Cardiac muscle cell (in vitro differentiated cells and primary cell): ENCODE measurements at places on chromosomes 1 and 21.
A peak's percentile ranks its signal among the peaks of the same experiment; 100 is the strongest.

- no peak for DNase-seq
These were observed 18.0 kb upstream of the LCE2D start for GRCh38 chr1:152645146-152645545.

DNA sequence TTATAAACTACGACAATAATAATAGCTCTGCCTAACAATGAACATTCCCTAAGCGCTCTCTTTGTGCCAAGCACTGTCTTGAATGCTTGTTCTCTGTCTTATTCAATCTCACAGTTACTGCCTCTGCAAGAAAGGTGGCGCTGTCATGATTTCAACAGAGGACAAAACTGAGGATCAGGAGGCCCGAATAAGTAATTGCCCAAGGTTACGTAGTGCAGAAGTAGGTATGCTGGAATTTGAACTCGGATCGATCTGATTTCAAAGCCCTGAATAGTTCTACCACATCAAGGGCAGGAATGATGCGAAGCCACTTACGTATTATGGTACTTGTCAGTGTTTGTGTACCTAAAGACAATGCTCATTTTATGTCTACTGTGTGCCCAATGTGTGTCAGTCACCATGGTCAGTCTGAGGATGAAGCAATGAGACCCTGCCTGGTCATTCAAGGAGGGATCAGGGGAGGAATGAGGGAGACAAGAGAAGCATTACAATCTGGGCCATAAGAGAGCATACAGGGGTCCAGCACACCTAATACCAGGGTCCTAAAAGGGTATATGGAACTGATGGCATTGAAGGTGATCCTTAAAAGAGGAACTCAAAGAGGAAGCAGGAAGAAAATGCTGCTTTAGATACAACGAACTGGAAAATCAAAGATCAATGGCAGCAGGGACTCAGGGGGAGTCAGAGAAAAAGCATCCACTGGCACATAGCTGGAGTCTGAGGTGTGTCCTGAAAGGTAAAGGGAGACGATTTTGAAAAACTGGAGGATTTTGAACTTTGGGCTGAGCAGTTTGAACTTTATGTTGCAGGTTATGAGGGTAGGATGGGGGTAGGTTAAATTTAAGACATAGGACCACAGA lies 389.2 kb downstream of the PLPP3 start:
- no peak for DNase-seq

GRCh38 chr1:34792868-34793727 lies at the start of gene GJA4:
Gene GJA4, plus strand, starts transcription at chr1:34792999. Its CDS starts 1,215 bp downstream, at chr1:34794214.
- no peak for DNase-seq

- no peak for DNase-seq
These were observed 12.9 kb downstream of the KIAA1614 start for GRCh38 chr1:180925471-180926051.

DNA sequence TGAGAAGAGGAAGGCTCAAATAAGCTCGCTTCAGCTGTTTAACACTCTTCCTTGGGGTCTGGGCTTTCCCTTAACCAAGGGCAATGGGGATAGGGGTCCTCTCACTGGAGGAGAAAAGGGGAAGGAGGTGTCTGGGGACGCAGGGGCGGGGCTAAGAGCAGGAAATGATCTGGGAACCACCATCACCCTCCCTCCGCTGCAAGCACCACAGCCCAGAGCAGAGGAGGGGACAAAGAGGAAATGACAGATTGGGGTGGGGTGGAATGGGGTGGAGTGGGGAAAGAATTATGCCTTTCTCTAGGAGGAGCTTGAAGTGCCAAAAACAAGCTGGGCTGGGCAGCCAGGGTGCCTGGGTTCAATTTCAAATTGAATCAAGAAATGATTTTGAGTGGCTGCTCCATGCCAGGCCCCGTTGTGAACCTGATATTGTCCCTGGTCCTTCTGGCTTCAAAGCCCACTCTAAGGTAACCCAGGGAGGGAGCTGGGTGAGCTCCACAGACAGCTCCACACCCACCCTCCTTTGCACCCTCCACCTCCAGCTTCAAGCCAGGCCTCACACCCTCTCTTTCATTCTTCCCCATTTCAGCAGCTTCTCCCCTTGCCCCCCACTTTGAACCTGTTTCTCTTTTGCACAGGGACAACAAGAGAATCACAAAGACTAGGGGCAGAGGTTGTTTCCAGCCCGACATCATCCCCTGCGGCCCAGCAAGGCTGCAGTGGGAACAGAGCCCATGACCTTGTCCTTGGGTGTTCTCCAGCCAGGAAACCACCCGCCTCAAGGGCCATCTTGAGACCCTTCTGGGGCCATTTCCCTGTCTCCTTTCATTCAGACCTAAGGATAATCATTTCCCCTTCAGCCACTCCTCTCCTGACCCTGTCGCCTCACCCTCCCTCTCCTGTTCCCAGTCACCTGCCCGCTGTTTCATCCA lies 1.1 kb downstream of the ARHGAP30 start:
- no peak for DNase-seq

DNA sequence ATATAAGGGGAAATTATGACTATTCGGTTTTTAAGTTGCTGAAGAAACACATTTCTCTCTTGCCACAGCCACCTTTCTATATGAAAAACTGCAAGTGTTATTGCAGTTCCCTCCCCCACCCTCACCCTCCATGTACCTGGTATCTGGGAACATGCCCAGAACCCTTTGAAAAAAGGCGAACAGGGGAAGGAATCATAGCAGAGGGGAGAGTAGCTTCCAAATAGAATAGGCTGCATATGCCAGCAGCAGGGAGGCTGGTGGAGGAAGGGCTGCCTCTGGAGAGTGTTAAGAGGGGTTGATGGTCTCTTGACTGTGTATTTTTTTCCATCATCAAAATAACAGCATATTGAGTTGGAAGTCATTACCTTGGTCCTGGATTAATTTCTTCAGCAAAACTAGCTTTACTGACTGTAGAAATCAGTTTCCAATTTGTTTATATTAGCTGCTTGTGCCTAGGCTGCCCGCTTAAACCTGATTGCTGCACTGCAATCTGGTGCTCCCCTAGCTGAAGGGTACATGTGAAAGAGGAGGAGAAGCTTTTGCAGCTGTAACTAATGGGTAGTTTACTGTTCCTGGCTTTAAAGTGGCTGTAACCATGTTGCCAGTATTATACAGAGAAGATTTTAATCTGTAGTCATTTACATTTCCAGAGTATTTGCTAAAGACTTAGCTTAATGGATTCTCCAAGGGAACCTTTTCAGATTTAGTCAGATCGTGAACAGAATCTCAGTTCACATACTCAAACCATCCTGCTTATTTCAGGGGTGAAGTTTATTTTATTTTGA lies 22.7 kb downstream of the AHCYL1 start:
- DNase-seq, result no peak

DNA sequence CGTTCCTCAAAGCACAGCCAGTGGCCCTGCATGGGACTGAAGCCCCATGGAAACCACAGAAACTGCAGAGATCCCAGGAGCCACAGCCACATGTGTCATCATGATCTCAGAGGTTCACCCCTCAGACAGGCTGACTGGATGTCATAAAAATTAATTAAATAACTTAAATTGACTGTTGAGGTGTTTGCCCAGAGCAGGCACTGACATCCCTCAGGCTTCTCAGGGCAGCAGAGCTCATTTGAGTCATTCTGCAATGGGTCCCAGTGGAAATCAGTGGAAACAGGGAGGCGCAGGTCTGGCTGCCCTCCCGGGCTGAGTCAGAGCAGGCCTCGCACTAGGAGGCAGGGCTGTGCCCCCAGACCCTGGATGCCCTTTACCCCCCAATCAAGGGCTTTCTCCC lies 135.1 kb downstream of the CDC7 start:
- DNase-seq, result no peak

DNA sequence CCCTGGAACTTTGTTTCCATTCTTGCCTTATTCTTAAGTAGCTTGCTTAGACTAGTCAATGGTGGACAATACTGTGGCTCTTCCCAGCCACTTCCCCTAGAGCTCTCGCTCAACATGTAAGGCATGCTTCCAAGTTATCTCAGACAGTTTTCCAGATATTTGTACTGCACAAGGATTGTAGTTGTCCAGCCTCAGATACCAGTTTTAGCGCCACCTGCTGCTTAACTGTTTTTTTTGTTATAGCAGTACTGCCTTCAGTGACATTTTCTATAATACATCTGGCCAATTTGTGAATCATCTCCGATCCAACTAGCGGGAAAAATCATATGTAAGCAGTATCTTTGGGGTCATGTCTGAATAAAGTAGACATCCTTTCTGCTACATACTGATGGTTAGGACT lies 346.7 kb upstream of the ADGRL4 start:
- peak; percentile 87 for DNase-seq

GRCh38 chr1:27571439-27572018 lies 32.4 kb downstream of the AHDC1 start:
- no peak for DNase-seq
